ENCODE measurements at places on chromosomes 6 and 20.

DNA sequence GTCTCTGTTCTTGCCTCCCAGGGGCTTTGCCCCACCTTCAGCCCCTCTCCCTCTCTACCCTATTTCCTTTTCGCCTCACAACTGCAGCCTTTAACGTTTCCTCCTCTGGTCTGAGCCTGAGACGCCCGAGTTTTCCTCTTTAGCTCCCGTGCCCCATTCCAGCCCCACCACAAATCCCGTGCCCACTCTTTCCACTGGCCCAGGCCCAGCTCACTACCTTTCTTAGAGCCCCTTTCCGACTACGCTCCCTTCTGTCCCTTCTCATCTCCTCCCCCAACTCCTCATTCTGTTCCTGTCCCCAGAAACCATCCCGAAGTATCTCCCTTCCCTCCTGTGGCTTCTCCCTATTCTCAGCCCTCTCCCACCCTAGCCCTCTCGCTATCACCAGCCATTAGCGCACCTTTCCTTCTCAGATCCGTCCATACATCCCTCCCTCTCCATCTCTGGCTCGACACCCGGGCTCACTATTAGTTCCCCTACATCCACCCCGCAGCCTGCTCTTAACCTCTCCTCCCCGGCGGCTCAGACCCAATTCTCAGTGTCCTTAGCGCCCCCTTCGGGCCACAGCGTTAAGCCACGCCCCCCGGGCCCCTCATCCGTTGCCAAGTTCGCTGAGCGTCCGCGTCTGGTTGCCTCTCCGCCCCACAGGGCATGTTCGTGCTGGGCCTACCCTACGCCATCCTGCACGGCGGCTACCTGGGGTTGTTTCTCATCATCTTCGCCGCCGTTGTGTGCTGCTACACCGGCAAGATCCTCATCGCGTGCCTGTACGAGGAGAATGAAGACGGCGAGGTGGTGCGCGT, 2.7 kb downstream of the SLC32A1 start:
- peak; percentile 50 for DNase-seq

DNA sequence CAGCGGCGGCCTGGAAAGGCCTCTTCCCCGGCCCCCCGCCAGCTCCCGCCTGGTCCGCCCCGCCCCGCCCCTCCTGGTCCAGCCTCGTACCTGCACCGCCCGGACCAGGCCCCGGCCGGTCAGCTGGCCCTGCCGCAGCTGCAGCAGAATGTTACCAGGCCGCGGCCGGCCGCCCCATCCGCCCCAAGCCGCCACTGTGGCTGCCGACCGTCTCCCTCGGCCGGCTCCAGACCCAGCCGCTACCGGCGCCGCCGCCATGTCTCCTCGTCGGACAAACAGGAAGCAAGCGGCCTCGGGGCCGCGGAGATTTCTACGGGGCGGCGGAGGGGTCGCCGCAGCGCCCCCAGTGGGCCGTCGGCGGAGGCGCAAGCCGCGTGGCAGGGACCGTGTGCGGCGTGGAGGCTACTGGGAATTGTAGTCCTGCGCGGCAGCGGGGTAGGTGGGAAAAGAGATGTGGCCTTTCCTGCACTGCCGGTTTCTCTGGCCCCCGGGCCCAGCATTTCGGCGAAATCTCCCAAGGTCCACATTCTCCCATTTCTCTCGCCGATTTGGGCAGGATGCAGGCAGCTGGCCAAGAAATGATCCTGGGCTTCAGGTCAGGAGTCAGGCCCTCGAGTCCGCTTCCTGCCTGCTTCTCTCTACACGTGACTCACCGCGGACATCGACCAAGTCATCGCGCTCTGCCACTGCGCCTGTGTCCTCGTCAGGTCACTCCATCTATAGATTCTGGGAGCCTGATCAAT, at the start of gene TRPC4AP:
TSS of gene TRPC4AP (minus strand) at position 284 of the 743 bp plus-strand sequence. CDS start at position 258, 26 bp downstream.
- peak; percentile 95 for DNase-seq

- DNase-seq, result no peak
Observed at GRCh38 chr6:37637562-37638413, 59.9 kb downstream of the MDGA1 start.

DNA sequence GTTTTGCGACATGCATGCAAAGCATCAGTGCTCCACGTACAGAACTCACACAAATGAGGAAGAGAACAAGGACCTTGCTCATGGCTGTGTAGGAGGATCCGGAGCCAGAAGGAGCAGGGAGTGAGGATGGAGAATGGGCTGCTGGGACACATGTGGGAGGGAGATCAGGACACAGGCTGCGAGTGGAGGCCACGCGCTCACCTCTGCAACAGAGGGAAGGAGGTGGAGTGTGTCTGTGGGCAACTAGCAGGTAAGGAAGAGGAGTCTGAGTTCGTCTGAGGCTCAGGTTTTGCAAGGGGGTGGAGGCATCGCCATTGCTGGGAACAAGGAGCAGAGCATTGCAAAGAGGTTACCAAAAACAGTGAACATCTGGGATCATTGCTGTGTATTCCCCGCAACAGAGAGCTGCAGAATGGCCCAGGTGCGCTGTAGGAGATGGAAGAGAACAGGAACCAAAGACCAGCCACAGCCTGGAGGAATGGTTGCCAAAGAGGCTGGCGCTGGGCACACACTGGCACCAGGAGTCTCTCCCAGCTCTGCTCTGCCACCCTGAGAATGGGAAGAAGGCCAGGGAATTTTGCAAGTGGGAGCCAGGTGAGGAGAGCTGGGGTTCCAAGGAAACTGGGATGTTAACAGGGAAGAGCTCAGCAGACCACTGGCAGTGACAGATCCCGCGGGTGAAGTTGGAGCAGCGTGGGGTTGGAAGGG, 90.0 kb upstream of the RPS6KA2 start:
- no peak for DNase-seq

- DNase-seq, result peak; percentile 86
Observed at GRCh38 chr20:21182832-21183563, 57.1 kb downstream of the KIZ start.

DNA sequence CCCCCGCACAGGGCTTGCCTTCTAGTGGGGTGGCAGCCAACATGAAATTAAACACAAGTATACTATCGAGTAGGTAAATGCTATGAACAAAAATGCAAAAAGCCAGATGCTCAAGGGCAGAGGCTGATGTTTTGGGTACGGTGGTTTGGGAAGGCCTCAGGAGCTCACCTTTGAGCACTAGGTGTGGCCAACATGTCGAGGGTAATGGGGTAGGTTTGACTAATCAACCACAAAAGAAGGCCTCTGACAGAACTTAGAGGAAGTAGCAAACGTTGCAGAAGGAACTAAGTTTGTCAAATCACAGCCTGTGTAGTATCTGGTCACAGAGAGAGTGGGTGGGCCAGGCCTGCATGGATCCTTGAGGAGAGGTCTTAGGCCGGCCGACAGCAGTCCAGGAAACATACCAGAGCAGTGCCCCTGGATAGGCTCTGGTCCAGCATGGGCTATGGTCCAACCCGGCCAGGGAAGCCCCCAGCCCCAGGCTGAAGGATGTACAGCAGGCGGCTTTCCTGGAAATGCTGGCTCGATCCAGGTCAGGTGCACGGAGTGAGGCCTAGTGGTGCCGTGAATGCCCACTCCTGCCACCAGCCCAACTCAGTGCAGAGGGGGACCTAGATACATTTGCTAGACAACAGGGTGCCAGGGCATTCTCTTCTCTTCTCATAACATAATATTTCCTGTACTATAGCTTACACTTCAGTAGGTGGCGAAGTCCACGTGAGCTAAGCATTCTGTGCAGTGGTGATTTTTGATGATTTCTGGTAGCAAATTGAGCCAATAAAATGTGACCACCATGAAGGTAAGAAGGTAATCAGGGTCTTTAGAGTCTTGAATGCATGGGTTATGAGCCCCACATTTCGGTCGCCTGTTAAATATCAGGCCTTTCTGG, 56.3 kb upstream of the CD93 start:
- DNase-seq, result no peak

DNA sequence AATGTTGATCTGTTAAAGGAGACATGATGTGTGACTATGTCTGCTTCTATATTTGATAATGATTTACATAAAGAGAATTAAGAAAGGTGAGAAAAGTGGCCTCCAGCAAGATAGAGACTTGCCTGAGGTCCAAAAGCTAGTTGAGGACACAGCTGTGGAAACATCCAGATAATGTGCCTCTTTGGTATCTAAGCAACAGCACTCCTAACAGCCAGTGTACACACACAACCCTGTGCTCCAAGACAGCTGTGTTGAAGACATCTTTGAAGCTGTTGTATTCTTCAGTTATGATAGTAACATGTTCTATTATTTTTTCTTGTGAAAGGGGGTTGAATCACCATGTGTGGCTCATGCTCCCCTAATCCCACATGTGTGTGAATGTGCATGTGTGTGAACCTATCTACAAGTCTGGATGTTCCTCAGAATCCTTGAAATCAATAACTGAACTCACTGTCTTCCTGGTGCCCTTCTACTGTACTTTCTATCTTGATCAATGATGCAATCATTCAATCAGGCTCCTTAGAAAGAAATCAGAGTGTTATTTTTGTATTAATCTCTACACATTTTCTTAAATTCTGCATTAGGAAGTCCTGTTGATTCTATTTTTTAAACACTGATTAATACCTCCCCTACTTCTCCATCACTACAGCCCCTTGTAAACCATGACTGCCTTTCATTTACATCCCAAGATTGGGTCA, 116.7 kb upstream of the SSTR4 start:
- DNase-seq, result no peak

DNA sequence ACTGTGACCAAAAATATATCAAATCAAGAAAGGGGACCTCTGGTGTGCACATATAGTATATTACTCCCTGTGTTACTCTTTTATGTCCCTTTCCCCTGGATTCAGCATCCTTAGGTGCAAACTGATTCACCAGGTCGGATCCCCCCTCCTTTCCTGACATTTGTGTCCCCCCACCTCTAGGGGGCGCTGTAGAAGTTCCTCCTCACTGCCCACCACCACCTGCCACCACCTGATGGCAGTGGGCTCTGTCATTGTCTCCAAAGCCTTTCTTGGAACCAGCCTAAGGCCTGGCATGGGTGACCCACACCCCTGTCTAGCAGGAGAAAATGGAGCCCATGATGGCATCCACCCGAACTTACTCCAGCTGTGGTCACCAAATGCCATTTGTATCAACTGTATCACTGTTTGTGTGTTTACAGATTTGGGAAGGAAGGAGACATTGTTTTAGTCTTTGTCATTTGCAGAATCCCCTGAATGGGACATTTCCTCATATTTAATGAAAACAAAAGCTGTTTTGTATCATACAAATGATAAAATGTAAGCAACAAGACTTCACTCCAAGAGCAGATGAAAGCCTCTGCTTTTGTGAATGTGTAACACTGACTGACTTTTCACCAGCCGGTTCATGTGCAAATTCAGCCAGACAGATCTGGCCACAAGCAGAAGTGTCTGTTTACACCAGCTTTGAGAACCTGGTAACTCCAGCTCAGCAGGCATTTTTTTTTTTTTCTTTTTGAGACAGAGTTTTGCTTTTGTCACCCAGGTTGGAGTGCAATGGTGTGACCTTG, 66.2 kb downstream of the ARMC2 start:
- DNase-seq, result no peak
